Effector memory CD8-positive, alpha-beta T cell (primary cell): ENCODE measurements at places on chromosomes 5 and 9.

DNA sequence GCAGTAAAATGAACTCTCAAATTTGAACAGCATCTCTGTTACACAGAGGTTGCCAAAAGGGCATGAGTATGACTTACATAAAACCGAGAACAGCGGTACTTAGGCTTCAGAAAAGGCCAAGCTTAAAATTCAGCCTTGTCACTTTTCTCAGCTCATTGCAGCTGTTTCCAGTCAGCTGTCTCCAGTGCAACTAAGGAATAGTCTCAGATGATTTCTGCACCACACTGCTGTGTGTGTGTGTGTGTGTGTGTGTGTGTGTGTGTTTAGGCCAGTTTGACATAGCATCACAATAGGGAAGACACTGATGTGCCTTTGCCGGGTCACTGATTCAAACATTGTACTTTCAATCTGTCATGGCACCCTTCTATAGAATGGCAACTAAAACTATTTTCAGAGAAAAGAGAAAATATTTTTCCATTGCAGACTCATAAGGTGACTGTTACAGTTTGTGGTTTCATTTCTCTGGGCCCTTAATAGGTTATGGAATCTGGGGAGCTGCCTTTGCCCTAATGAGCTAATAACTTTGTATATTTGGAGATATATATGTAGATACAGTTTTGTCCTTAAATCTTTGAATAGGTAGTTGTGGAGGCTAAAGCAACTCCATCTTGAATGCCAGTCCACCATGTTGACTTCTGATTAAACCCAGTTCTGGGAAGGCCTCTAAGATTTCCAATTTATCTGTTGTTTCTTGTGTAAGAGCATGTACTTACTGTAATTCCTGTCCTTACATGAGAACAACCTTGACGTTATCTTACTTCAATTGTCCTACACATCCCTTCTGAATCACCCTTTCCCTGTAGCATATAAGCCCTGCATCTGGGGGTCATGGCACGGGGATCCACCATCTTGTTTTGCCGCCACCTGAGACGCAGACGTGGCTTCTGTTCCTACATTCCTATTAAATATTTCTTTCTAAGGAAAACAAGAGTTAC lies 4.5 kb downstream of the LSM11 start:
- no peak for DNase-seq

DNA sequence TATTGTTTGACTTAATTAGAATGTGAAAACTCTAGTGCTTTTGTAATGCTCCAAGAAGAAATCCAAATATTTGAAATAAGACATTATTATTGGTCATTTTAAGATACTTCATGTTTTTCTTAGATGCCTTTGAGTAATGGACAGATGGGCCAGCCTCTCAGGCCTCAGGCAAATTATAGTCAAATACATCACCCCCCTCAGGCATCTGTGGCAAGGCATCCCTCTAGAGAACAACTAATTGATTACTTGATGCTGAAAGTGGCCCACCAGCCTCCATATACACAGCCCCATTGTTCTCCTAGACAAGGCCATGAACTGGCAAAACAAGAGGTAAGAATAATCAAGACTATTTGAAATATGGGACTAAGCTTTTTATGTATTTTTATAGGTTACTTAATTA lies 69.2 kb upstream of the SREK1 start:
- DNase-seq = no peak

GRCh38 chr5:175752826-175753535 lies 95.1 kb downstream of the HRH2 start:
- DNase-seq = no peak

DNA sequence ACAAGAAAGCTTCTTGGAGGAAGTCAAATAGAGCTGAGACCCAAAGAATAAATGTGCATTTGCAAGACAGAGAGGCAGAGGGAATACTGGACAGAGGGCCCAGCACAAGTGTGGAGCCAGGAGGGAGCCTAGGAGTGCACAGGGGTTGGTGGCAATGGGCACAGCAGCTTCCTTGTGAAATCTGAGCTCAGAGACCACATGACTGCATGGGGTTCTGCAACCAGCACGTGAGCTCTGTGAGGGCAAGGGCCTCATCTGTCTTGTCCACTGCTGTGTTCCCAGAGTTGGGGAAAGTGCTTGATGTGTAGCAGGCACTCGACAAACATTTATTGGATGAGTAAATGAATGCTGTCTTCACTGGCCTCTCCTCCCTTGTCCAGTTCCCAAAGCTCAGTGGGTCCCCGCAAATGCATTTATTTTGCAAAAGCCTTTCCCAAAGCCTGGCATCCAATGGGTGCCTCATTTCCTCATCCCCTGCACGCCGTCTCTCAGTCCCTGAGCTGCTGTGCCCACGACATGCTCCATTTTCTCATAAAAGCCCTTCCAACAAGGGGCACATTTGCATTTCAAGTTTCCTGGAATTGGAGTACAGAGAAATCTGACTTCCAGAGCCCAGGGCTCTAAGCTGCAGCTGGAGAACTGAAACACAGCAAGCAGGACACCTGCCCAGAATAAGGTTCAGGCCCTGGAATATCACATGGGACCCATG lies 58.5 kb downstream of the KCNIP1 start:
- DNase-seq = no peak

- peak; percentile 27 for DNase-seq
Observed at GRCh38 chr9:35903049-35903448, 3.0 kb upstream of the HRCT1 start.
